ENCODE measurements at places on chromosomes 6 and 20.

DNA sequence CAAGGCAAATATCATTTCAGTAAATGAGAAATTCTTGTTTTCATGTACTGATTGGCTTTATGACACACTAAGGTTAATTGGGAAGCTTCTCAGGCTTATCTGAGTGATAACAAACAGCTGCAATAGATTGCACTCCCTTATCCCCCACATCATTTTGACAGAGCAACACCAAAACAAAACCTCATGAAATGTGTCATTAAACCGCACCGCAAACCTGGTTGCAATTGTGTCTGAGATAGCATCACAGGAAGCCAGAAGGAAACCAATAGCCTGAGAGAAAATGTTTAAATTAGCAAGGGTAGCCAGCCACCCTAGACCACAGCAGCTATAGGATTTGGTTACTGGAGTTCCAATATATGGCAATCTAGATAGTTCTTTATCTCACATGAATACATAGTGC, 31.6 kb upstream of the LAMA4 start:
- DNase-seq, result no peak

GRCh38 chr20:56808732-56809131, 179.6 kb downstream of the TFAP2C start:
- no peak for DNase-seq

DNA sequence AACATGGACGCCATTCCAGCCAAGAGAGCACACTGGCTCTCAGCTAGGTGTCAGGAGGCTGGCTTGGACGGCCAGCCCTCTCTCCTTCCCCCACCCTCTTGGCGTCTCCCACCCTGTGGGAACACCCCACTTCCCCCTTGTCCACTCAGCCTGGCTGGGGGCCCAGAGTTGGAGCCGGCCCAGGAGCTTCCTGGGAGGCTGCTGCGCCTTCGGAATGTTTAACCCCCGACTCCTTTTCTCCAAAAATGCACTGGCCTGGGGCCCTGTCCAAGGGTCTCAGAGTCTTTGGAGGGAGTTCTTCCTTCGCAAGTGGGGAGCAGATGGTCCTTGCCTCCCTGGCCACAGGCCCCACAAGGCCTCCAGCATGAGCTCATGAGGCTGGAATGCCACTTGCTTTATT, 4.1 kb downstream of the ADAM33 start:
- DNase-seq, result no peak

DNA sequence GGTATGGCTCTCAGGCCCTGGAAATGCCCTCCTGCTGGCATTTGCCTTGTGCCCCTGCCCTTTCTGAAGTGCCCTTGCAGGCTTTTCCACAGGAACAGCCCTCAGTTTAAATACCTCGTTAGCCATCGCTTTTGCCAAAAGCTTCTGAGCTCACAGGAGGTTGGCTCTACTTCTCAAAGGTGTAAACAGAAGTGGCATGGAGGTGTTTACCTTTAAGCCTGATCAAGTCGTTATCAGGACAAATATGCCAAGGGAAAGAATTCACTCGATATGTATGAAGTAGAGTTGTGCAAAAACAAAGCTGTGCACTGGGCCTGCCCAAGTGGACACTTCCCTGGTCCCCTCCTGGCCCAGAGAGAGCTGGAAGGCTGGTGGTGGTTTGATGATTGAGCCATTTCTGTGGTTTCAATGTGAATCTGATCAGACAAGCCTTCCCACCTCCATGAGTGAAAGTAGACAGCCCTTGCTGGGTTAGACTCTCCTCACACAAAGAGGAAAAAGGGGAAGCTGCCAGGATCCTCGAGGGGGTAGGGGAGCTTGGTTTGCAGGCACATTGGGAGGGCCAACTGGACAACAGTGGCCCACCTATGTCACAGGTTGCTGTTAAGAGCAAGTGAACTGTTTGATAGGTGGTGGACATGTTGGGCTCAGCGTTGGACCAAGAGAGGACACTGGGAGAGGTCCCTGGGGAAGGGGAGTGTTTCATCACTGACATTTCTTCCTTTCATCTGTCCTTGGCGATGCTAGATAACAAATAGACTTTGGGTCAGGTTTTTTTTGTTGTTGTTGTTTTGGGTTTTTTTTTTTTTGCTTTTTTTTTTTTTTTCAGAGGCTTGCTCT, 98.7 kb downstream of the ZDHHC14 start:
- DNase-seq, result no peak

DNA sequence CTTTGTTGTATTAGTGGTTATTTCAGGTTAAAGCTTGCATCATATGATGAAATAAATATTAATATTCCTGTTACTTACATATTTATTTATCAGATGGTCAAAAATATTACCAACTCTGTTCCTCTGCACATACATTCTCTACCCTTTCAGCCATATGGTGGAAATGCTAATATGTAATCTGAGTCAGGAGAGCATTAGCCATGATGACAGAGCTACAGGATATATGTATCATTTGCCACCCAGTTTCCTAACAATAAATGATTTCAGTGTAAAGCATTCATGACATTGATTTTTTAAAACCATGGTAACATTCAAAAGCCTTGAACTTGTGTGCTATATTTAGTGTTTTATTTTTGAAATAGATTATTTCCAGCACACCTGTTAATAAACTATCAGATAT, 16.6 kb downstream of the POPDC3 start:
- no peak for DNase-seq

DNA sequence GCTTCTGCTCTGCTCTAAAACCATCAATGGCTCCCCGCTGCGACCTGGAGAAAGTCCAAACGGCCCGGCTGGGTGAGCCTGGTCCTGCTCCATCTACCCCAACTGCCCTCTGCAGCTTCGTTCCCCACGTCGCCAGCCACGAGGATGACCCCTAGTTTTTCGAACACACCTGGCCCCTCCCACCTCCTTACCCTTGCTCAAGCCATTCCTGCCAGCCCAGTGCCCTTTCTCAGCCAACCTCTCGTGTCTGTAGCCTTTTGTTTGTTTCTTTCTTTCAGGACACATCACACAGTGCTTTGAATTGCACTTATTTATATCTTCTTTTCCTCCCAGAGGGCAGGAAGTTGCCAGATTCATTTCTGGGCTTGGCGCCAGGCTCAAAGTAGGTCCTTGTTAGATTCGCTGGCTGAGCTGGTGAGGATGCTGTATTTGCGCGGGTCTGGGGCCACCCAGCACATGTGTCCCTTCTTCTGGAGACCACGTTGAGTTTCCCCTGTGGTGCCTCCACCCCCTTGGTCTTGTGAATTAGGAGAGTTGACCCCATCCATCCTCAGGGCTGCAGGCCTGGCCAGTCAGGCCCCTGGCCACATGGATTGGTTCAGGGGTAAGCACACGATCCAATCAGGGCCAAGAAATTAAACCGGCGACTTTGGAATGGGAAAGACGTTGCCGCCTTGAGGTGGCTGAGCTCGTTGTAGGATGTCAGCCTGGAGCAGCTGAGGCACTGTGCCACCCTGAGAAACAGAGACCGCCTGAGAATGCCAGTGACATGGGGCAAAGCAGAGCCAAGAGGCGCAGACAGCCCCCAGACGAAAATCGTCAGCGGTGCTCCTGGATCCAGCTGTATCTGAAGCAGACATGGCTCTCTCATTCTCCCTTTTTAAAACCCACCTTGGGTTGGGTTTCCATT, 156.0 kb downstream of the CEBPB start:
- no peak for DNase-seq

Measured in activated T-helper 1 cell treated with anti-CD3 and anti-CD28 coated beads, Interleukin-2, amount 50 U/mL, for 16 hours (primary cell).